ENCODE measurements at places on chromosomes 4 and X.

DNA sequence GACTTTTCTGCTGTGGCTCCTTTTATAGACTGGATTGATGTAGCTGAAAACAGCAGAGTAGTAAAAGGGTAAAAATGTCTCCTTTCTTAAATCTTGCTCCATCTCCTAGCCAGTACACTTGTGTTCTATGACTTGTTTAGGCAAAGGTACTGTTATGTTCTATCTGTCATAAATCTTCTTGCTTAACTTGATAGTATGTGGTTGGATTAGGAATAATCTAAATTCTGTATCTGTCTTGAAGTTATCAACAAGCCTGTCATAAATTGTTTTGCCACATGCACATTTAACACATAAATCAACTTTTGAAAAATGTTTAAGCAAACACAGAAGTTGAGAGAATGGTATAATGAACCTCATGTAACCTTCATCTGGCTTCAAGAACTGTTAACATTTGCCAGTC, 157.0 kb downstream of the FRAS1 start:
- DNase-seq = no peak

- no peak for DNase-seq
These were observed 15.2 kb downstream of the CAPN6 start for GRCh38 chrX:111254896-111255693.

DNA sequence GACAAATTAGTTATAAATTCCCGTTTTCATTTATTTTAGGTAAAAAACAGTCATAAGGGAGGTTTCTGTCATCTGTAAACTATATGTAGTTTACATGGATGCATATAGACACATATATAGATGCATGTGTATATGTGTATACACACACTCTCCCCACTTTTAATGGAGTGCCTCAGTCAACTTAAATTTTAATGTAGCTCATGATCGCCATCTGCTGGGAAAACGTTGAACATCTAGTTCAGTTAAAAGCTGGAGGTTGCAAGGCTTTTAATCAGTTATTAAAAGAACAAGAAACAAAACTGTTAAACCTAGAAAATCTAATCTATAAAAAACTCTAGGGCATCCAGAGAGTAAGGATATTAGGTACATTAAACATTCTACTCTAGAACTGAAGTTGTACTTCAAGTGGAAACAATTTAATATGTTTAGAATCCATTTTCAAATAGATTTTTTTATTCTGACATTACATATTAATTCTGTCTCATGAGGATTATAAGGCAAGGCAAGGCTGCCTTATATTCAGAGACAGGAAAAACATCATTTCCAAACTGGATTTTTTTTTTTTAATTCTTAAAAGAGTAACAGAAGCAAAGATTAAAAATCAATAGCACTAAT, 122.6 kb downstream of the SHISA3 start:
- peak; percentile 77 for DNase-seq

DNA sequence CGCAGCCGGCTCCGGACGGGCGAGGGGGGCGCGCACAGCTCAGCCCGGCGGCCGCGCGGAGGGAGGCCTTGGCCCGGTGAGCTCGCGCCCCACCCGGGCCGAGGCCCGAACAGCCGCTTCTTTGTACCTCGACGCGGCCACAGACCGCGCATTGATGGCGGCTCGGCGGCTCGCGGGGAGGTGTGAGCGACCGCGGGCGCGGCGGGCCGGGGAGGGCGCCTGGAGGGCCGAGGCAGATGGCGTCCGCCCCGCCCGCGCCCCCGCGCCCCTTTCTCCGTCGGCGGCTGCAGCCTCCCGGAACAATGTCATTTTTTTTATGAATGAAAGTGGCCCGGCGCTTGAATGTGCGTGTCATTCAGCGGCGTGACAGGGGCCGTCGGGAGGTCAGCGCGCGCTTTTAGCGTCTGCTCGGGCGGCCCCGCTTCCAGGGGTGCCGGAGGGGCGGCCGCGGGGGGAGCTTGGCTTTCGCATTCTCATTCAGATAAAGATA, 1.8 kb downstream of the FGFR3 start:
- no peak for DNase-seq

GRCh38 chrX:26722666-26723428, 506.9 kb downstream of the MAGEB5 start:
- DNase-seq = no peak

DNA sequence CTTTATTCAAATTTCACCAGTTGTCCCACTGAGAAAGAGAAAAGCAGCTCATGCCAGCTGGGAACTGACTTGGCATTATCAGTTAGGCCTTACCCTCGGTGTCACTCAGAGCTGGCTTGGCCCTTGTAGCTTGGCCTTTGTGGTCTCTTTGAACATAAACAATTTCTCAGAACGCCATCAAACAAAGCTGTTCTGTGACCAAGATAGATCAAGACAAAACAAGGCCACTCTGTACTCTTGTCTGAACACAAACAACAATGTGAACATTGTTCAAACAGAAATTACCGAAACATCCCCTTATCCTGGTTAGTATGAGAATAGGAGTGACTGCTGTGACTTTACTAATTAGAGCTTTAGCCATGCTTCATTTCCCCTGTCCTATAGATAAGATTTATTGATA, 57.2 kb downstream of the DIPK2B start:
- no peak for DNase-seq

DNA sequence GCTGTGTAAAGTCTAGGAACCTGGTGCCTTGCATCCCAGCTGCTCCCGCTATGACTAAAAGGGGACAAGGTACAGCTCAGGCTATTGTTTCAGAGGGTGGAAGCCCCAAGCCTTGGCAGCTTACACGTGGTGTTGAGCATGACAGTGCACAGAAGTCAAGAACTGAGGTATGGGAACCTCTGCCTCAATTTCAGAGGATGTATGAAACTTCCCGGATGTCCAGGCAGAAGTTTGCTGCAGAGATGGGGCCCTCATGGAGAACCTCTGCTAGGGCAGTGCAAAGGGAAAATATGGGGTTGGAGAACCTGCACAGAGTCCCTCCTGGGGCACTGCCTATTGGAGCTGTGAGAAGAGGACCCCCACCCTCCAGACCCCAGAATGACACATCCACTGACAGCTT, 76.6 kb downstream of the DDX60 start:
- DNase-seq = no peak

DNA sequence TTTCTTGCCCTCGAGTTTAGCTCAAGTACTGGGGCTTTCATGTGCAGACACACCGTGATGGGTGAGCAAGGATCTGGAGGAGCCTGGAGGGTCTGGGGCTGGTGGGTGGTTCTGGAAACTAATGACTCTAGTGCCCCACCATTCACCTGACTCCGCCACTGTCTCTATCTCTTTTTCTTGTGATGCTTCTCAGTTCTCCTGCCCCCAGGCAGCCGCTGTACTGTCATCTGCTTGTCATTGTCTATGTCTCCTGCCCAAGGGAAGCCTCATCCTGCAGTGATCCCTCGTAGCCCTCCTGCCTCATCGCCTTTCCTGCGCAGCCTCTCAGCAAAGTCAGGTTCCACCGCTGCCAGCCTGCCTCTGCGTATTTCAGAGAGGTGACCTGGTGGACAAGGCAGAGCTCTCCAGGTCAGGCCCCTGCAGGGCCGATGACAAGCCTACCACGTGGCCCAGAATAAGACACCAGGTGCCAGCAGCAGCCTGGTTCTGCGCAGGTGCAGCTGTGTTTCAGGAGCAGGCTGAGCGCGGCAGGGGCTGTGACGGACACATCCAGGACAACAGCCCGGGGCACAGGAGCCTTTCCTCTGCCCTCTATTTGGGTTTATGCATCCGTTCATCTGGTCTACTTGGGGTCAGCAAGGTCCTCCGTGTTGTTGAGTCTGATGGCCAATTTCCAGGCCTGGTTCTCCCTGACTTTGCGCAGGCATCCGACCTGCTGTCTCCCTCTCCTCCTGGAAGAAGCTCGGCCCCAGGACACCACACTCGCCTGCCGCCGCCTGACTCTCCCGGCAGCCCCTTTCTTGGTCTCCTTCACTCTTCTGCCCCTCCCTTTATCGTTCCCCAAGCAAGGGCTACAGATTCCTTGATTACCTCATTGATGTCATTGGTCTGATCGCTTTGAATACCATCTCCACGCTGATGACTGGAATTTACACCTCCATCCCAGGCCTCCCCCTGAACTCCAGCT, 30.9 kb upstream of the CDKN2AIP start:
- no peak for DNase-seq

DNA sequence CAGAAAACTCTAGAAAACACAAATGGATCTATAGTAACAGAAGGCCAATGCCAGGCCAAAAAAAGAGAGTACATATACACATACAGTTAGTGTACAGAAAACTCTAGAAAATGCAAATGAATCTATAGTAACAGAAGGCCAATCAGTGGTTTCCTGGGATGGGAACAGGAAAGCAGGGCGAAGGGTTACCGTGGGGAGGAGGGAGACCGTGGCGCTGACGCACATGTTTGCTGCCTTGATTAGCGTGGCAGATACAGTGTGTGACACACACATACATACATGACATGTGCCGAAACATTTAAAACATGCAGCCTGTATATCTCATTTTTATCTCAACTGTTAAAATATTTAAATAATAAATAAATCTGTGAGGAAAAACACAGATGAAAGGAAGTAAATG, 14.7 kb downstream of the GAK start:
- DNase-seq = no peak

DNA sequence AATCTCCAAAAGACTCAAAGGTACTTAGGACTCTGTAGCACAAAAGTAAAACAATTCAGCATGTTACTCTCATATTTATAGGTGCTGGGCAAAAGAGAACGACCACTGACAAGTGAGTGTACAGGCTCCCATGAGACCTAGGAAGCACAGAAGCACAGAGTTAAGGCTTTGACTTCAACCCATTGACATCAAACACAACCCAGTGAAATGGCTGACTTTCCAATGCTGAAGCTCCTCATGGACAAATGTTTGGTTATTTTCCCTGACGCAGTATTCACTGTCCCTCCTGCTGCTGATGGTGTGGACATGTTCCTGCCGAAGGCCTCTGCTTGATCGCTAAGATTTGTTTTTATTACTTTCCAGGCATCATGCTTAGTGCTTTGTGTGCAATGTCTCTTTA, 148.7 kb downstream of the TSPAN5 start:
- DNase-seq = no peak

- DNase-seq = peak; percentile 48
These were observed 29.2 kb upstream of the CCNI start for GRCh38 chr4:77104791-77105540.

DNA sequence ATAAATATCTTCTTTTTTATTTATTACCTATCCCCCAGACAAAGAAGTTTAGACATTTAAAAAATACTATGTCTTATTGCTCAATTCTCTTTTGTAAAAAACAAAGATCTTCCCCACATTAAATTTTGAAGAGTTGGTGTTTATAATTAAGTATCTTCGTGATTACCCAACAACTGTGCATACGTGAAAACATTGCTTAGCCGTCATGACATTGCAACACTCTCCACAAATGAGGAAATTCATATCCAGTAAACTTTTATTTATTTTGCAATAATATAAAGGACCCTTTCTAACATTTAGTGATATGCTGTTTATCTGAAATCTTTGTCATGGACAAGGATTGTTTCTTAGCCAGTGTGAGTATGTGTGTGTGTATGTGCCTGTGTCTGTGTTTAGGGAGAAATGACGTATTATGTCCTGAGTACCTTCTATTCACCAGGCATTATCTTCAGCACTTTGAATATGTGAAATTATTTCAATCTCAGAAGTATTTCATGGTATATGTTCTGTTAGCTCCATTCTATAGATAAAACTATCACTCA, 26.1 kb upstream of the EREG start:
- DNase-seq = peak; percentile 33

GRCh38 chrX:66042307-66043077, 2.6 kb upstream of the VSIG4 start:
- DNase-seq = no peak

DNA sequence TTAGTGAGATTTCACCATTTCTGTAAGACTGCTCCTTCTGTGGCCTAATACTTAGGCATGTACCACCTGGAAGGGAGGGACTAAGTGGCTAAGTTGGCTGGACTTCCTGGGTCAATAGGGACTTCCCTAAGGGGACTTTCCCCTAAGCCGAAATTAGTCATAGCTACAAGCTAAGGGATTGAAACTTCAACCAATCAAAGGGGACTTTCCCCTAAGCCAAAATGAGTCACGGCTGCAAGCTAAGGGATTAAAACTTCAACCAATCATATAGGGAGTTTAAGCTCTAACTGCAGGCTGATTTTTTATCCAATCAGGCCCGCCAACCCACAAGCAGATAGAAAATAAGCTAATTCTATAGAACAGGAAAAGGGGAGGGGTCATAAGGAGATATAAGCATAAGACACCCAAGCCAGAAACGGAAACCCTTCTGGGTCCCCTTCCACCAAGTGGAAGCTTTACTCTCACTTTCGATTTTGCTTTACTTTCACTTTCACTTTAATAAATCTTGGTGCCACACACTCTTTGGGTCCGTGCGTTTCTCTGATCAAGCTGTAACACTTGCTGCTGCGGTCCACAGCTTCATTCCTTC, 382.8 kb downstream of the KLHL4 start:
- no peak for DNase-seq

DNA sequence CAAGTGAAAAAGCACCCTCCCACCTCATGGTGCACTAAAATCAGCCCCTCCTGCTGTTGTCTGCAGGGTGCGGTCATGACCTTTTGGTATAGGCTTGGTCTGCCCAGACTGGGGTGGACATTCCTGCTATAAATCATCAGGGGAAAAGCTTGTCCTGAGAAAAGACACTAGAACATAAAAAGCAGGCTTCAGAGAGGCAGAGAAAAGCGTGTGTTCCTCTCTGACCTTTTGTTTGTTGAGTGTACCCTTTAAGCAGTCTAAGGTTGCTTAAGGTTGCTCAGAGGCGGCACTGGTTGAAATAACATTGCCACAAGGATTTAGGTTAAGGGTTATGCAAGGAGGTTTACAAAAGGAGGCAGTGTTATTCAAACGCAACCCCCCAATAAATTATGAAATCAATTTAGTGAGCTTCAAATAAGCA, 43.5 kb downstream of the CCDC158 start:
- no peak for DNase-seq

DNA sequence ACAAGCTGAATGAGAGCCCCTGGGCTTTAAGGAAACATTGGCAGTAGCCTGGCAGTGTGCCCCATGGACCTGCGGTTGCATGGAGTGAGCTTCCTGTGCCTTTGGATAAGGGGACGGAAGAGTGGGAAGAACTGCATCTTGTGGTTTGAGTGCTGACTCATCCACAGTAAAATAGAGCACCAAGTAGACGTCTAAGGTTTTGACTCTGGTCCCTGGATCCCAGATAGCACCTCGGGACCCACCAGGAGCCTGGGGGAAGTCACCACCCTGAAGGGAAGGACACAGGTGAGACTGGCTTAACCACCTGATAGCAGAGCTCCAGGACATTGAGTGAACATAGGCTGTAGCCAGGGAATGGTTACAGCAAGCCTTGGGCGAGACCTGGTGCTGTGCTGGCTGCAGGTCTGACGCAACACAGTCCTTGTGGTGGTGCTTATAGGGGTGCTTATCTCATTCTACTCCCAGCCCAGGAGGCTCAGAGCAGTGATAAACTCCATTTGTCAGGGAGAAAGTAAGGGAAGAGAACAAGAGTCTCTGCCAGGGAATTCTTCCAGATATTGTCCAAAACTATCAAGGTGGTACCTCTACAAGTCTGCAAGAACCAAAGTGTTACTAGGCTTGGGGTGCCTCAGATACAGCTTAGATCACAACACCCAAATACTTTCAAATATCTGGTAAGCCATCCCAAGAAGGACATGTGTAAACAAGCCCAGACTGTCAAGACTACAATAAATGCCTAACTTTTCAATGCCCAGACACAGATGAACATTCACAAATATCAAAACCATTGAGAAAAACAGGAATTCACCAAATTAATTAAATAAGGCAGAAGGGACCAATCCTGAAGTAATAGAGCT, 123.6 kb upstream of the TET2 start:
- DNase-seq = peak; percentile 86

GRCh38 chrX:122047261-122047660, 999.9 kb downstream of the GLUD2 start:
- peak; percentile 18 for DNase-seq
